ENCODE measurements at places on chromosomes 7 and 10.
A peak's percentile ranks its signal among the peaks of the same experiment; 100 is the strongest.

DNA sequence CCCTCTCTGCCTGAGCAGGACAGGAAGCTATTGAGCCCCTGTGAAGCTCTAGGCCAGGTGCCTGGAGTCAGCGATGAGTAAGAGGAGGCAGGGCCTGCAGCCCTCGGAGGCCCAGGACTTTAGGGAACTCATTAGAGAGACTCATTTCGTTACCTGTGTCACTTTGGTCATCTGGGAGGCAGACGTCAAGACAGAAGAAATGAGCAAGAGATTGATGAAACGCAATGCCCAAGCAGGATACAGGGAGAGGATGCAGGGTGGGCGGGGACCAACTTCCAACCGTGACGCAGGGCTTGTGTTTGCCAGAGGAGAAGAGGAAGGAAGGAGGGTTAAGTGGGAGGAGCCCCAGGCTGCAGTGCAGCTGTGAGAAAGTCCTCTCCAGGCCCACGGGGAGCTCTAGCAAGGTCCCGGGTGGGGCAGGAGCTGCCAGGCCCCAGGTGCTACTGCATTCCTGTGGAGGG lies 26.4 kb upstream of the GNA12 start:
- peak; percentile 66 for DNase-seq

DNA sequence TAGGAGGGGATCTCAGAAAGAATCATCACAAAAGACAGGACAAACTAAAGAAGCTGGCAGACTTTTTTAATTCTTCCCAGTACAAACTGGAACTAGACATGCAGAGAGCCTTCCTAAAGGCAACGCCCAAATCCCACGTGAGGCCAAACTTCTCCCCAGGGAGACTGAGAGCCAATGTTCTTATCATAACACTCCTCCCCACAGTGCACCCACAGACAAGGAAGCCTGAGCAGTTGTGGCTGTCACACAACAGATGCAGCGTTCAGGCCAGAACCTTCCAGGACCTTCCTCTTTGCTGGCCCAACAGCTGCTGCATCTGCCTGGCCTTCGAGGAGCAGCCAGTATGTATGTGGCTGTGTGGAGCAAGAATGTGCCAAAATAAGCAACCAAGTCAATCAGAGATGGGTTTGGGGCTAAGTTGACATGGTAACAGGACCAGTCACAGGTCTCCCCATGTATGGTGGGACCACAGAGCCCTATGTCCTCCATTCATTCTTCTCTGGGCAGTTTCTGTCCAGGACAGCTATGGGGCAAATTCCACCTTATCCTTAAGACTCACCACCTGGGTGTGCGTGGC lies 34.9 kb downstream of the SRPK2 start:
- no peak for DNase-seq

DNA sequence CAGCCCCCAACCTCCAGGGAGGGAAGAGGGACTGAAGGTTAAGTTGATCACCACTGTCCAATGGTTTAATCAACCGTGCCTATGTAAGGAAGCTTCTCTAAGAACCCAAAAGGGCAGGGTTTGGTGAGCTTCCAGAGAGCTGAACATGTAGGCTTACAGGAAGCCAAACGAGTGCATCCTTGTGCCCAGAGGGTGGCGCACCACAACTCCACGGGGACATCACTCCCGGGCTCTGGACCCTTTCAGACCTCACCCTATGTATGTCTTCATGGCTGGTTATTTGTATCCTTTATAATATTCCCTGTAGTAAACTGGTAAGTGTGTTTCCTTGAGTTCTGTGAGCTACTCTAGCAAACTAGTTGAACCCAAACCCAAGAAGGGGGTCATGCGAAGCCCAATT lies 11.5 kb upstream of the NFKB2 start:
- DNase-seq: no peak

GRCh38 chr7:51276091-51276605 lies 40.5 kb downstream of the COBL start:
- DNase-seq: no peak

GRCh38 chr7:77455321-77455720 lies 39.2 kb upstream of the GSAP start:
- DNase-seq: no peak

DNA sequence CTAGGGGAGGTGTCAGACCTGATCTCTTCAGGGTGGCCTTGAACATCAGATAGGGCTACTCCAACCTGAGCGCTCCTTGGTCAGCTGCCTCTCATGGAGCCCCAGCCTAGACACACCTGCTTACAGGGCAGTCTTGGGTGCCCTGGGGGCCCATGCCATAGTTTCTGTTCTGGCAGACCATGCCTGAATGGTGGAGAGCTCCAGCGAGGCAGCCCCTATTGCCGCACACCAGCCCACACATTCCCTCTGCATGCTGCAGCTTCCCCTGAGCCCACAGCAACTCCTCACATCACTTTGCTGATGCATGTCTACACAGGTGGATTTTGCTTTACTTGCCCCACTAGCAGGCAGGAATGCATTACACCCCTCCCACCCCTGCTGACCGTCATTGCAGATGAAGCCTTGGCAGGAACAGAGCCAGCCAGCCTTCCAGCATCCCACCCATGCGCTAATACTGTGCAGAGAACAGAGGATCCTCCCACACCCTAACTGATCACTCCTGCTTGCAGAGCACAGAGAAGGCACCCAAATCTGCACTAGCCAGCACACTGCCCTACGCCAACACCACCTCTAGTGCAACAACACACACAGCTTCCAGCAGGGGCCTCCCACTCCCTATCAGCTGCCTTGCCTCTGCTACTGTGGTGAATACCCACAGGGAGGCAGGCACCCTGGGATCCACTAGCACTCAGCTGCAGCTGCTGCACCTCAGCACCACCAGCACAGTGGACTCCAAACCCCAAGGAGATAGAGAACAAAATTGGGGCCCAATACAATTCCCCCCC lies 43.0 kb upstream of the GRM3 start:
- DNase-seq: no peak

GRCh38 chr10:30188556-30189237 lies 129.3 kb upstream of the JCAD start:
- DNase-seq: no peak

- no peak for DNase-seq
Observed at GRCh38 chr7:84900215-84900614, 286.6 kb downstream of the SEMA3D start.

DNA sequence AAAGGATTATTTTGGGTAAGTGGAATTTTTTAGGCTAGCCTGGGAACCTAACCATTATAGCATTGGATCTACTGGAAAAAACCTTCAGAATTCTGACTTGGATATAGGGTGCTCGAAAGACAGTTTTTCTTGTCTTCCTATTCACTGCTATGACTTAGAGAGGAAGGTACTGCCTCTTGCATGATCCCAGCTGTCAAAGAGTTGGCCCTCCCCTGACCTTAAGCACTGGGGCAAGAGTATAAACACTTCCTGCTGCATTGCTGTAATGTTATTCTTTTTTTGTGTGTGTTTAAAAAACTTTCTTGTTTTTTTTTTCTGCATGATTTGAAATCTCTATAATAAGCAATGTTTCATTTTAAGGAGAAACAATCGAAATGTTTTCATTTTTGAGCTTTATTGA lies 113.0 kb downstream of the LRMDA start:
- DNase-seq: no peak

GRCh38 chr7:87411186-87411585 lies 64.3 kb downstream of the ABCB4 start:
- no peak for DNase-seq

DNA sequence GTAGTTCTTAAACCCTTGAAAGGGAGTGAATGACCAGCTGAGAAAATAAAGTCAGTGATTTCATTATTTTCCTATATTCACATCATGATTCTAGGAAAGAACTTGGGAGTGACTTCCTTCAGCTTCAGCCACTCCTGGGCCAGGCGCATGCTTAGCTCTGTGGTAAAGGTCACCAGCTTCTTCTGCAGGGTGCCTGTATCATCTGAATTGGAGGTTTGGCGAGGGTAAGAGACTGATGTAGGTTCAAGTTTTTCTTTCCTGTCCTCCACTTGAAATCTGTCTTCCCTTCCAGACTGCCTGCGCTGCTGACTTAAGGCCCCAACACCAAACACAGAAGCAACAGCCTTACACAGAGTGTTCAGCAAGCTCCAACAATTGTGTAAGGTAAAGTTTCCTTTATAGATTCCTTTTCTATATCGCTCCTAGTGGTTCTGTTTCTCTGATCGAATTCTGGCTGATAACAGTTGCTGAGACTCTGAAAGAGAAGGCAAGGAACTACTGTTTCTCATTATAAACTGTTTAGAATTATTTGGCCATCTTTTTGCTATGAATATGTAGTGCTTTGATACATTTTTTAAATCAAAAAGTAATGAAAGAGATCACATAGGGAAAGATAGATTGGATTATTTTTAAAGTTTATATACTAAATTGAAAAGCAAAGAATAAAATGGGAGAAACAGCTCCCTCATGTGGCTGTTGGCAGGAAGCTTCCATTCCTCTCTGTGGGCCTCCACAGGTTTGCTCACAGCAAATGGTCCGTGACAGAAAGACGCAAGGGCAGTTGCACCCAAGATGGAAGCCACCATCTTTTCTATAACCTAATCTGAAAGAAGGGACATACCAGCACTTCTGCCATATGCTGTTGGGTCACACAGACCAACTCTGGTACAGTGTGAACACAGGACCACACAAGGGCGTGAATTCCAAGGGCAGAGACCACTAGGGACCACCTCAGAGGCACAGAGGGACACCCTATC lies 14.0 kb downstream of the GATAD1 start:
- peak; percentile 20 for DNase-seq

DNA sequence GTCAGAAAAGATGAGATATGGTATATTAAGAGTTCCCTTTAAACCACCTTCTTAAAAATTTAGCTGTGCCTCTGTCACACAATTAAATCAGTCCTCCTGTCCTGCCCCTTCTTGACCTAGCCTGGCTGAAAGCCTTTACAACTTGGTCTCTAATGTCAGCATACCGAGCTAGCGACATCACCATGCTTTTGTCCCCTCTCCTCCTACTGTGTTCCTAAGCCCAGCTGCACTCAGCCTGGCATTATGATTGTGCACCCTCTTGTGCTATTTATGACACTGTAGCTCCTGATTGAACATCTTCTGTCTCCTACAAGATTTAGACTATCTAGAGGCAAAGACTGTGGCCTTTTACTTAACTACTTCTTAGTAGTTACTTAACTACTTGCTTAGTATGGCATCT lies 29.2 kb downstream of the TDRD1 start:
- no peak for DNase-seq

- DNase-seq: no peak
Observed at GRCh38 chr10:99357691-99358090, 28.5 kb downstream of the CNNM1 start.

DNA sequence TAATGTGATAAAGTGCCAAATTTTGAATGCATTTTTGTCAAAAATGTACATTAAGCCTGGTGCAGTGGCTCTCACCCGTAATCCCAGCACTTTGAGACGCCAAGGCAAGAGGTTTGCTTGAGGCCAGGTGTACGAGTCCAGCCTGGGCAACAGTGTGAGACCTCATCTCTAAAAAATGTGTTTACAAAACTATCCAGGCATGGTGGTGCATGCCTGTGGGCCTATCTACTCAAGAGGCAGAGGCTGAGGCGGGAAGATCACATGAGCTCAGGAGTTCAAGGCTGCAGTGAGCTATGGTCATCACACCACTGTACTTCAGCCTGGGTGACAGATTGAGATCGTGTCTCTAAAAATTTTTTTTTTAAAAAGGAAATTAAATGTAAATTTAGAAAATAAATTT lies 18.5 kb upstream of the MGMT start:
- no peak for DNase-seq

DNA sequence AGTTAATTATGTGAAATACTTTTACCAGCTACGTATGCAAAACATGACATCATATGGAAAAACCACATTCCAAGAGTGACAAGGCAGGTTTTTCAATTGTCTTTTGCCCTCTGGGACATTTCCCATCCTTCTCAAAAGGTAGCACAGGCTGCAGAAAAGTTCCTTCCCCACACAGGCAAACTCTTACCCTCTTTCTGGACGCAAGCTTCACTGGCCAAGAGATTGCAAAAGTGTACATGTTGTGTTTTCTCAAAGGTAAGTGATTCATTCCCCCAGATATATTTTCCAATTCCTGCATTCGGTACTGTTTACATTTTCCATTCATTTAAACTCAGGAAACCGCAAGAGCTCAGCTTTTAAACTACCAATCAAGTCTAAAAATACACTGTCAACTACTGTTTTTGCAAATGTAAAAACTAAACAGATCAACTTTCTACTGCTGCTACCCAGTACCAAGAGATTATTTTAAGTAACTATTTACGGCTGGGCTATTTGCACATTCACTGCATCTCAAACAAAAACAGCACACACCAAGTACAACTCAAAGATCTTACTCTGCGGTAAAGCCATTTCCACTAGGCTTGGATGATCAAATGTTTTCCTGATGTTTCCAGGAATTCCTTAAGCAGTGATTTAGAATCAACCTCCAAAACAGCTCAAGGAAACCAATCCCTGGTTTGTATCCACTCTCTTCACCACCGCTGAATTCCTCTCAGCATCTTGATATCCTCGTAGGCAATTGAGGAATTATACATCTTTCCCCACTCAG lies 233.6 kb upstream of the CCDC6 start:
- DNase-seq: no peak

DNA sequence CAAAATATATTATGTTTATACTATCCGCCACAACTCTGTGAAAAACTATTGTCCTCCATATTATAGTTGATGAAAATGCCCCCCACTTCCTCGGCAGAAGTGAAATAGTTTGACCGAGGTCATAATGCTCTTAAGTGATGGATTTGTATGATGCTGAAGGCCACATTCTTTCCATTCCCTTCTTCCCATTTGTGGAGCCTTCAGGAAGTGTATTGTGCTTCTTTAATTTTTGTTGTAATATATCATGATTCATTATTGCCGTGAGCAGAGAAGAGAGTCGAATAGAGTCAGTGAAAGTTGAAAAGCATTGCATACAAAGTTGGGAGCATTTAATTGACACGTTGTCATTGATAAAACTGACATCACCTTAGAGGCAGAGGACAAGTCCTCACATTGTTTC lies 460.3 kb downstream of the SUGCT start:
- no peak for DNase-seq

DNA sequence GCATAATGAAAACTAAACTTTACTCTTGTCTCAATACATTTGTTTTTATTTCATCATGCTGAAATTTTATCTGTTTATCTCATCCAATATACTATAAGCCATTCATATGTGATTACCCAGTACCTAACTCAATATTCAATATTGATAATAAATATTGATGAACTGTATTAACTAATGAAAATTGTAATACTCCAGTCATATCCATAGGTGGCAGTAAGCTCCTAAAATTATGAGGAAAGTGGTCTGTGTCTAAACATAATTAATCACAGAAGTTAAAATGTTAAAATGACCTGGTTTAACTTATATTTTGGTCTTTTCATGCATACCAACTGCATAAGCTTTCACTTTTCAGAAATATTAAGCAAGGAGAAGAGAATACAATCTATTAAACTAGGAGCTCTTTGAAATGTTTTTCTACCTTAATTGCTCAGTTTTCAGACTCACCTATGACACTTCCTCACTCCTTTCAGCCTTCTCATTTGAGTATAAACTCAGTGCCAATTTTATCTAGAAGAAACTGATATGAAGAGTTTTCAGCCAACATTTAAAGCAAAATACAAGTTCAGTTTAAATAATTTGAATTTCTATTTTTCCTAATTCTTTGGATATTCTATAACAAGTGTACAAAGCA lies 30.5 kb upstream of the VWDE start:
- DNase-seq: no peak

Data from stimulated activated CD4-positive, alpha-beta T cell treated with anti-CD3 and anti-CD28 coated beads, Interleukin-2, amount 100 ng/mL, for 24 hours (primary cell).